ENCODE measurements at places on chromosomes 11 and 22.
A peak's percentile ranks its signal among the peaks of the same experiment; 100 is the strongest.

- DNase-seq, result peak; percentile 100
These were observed at the start of gene RPS6KB2 for GRCh38 chr11:67428052-67429001. Gene RPS6KB2, plus strand, starts transcription at chr11:67428494. Its CDS starts 52 bp downstream, at chr11:67428546.

GRCh38 chr22:36351921-36352802, 35.6 kb downstream of the MYH9 start:
- no peak for DNase-seq

DNA sequence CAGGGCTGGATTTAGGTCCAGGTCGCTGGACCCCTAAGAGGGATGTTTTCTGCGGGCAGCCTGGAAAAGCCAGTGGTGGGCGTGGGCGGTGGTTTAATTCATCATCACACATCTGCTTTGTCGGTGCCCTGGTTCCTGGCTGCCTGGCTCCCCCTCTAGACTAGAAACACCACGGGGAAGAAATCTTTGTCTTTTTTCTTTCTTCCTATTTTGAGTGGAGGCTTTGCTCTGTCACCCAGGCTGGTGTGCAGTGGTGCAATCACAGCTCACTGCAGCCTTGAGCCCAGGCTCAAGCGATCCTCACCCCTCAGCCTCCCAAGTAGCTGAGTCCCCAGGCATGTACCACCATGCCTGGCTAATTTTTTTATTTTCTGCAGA, 86.6 kb upstream of the LINC01488 start:
- DNase-seq, result no peak

DNA sequence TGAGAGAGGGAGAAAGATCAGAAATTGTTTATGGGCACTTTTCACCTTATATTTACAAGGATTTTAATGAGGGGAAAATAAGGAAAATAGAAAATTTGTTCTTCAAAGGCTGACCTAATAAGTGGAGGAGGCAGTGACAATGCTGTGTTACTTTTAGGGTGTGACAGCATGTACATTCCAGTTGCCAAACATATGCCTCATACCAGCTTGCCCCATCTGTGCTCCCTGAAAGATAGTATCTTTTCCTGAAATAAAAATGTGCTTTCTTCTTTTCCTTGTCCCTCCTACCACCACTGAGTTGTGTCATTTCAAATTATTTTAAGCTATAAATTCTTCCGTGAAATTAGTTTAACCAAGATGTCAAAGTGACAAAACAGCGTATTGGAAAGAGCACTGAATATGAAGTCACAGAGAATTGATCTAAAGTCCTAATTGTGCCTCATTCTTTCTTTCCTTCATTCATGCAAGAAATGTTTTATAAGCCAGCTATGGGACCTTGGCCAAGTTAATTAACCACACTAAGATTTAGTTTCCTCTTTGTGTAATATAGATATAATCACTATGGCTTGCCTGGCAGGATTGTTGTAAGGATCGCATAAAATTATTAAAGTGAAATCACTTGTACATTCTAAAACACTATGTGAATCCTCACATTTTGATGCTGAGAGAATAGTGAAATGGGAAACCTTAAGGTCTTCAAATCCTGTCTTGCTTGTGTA, 1307.5 kb upstream of the TENM4 start:
- no peak for DNase-seq

DNA sequence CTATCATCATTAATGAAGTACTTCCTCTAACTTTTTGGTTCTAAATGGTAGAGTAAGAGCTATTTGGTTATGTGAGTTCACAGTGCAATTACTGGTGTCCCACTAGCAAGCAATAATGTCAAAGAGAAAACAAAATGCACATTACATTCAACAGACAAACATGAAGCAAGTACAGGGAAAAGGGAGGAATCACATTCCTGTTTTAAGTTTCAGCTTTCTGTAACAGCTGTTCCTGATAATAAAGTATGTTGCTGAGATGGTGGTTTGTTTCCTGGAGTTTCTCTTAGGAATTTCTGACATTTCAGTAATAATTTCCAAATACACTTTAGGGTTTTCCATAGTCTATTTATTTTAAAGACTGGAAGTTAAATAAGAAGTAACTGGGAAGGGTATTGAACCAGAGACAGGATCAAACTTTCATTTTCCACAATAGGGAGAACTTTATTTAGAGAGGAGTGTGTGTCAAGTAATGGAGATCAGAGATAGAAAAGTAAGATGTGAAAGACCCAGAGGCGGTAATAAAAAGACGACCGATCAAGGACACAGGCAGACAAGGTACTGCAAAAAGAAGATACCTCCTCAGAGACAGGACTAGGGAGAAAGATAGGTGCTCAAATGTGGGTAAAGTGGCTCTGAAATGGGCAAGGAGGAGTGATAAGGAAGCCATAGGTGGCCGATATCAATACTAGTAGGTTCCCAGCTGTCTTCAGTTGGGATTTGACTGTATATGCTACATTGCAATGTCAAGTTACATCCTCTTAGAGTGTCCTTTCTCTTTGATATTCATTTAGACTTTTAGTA, 20.8 kb upstream of the CLNS1A start:
- DNase-seq, result no peak
